SIG-M5 (cell line): ENCODE measurements at places on chromosomes 5 and 9.

GRCh38 chr5:158463188-158463587, 604.2 kb upstream of the CLINT1 start:
- DNase-seq = no peak

- no peak for DNase-seq
Measured at GRCh38 chr9:34716711-34717110, 6.8 kb upstream of the CCL21 start.

DNA sequence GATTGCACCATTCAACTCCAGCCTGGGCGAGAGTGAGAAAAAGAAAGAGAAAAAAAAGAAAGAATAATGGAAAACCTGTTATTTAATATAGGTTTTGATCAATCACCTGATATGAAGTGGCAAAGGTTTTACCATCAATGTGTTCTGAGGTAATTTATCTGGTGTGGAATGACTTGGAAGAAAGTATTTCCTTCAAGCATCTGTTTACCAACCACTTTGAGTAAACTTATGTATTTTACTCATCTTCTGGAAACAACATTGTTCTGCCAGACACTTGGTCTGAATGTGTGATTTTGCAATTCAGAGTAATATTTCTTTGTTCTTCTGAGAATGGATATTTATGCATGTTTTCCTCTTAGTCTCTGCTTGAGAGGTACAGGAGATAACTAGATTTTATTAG, 24.3 kb downstream of the KIF2A start:
- no peak for DNase-seq

- no peak for DNase-seq
Measured at GRCh38 chr5:102654559-102655349, 100.4 kb upstream of the PAM start.

- DNase-seq = no peak
Measured at GRCh38 chr5:128877476-128877875, 87.8 kb upstream of the SLC27A6 start.
